ENCODE measurements at places on chromosomes 2 and 18.

DNA sequence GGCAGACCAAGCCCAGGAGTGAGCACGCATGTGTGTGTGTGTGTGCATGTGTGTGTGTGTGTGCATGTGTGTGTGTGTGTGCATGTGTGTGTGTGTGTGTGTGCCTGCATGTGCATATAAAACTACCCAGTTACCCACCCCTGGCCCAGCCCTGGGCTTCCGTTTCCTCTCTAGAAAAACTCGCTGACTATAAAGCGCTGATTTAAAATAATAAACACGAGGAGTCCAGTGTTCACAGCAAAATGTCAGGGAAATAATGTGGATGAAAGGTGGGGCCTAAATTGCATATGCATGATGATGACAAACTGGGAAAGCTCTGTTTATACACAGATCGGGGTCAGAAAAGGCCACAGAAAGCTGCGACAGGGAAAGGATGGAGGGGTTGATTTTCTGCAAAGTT, 7.5 kb downstream of the ADCY3 start:
- no peak for DNase-seq

GRCh38 chr2:9329497-9329896, 93.8 kb downstream of the ITGB1BP1 start:
- no peak for DNase-seq

DNA sequence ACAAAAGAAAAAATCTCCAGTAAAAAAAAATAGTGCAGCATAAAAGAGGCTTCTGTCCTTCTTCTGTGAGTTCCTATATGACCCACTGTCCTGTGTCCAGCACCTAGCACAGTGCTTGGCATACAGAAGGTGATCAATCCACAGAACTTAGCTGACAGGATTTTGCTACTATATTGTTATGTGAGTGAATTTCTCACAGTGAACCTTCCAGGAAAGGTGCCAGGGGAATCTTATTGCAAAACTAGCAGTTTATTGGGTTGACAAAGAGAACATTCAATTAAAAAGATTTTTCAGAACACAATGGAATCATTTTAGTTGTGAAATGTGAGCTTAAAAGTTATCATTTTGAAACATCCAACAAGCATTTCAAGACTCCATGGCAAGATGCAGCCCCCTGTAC, 12.4 kb upstream of the TRIB2 start:
- DNase-seq, result no peak

DNA sequence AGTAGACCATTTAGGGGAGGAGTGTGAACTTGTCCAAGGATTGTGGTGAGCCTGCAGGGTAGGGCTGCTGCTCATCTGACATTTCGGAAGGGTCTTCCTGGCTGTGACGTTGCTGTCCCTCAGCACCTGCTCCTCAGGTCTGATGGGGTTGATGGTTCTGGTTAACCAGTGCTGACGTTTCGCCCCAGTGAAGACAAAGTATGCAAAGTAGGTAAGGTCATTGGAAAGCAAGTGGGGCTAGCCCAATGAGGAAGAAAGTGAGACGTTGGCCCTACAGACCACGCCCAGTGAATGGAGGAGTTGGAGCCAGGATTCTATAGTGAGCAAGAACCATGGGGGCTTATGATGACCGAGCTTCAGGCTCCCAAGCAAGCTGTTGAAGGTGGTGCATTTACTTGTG, 33.4 kb upstream of the ZNF396 start:
- DNase-seq, result no peak

DNA sequence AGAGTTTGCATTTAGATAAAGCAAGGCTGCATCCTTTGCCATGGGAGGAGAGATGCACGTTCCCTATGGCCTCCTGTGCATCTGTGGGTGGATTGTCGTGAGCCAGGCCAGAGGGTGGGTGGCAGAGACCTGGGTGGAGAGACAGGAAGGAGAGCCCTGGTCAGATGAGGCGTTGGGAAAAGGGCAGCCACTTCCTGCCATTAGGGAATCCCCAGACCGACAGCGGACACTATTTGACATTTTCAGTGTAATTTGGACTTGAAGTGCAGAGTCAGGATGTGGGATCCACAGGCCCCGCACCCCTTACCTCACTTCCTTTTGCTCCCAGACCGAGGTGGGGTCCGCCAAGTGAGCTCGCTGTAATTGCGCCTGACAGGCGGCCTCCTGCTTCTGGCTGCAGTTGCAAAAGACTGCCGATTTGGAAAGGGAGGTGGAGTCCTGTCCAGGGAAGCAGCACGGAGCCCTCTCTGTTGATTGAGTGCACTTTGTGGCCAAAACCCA, 150.0 kb downstream of the DYSF start:
- no peak for DNase-seq

DNA sequence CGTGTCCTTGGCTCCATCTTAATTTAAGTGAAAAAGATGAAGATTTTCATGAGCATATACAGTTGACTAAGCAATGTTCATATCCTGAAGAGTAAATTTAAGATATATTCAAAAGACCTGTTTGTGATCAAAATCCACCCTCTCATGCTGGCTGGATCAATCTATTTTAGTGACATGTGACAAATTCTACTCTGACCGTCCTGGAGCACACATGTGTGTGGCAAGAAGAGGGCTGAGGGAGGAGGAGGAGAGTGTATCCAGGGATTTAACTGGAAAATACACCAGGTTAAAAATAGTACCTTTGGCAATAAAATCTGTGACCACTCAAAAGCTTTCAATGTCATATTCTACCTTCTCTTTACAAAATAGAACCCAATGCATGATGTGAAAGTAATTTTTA, 228.7 kb downstream of the PID1 start:
- no peak for DNase-seq

DNA sequence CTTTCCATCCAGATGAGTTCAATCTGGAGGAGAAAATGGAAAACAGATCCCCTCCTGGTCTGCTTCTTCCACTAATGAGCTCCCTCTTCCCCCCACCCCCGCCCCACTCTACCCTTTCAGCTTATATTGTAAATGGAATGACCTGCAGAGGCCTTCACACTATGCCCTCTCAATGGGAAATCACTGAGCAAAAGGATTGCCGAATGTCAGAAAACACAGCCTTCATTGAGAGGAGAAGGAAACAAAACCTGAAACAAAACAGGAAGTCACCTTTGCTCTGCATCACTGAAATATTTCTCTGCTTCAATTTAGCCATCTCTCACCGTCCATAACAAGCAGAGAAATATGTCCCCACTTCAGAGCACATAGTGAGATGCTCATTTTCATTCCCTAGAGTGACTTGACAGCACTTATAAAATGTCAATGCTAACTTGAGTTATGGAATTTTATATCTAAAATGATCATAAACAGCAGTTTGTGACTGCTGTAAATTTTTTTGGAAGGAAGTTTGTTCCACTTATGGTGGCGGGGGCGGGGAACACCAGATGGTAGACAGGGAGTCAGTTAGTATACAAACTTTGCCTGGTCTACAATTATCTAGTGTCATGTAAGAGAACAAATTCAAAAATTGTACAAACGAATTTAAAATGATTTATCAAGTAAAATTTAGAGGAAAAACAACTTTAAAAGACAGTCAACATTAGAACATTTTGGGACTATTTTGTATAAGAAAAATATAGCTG, 1.8 kb upstream of the FRZB start:
- DNase-seq, result no peak

DNA sequence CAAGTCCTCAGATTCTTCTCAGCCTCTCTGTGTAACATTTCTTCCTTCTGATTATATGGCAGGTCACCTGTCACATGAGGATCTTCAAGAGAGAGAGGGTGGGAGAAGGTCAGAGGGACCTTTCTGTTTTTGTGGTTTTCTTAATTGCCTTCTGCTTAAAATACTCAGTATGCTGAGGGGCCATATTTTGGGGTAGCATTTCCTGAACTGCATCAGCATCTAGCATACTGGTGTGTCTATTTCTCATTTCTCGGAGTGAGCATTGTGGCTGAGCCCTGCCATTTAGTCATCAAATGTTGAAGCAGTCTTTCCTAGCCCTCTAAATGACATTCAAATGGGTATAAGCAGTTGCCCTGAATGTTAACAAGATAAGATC, 162.7 kb downstream of the MYO3B start:
- no peak for DNase-seq

DNA sequence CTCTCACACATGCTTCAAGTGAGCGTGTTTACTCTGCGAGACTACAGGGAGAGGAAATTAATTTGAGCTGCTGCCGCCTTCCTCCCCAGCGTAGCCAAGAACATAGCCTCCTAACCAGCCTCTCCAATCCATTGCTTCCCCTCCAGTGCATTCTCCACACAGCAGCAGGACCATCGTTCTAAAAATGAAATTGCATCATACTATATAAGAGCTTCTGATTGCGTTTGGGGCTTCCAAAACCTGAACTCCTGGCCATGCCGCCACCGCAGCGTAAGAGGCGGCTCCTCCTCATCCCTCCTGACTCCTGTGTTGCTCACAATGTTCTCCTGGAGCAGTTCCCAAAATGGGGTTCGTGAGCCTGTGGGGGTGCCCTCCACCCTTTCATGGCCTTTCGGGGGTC, 142.1 kb downstream of the MYT1L start:
- peak; percentile 39 for DNase-seq

DNA sequence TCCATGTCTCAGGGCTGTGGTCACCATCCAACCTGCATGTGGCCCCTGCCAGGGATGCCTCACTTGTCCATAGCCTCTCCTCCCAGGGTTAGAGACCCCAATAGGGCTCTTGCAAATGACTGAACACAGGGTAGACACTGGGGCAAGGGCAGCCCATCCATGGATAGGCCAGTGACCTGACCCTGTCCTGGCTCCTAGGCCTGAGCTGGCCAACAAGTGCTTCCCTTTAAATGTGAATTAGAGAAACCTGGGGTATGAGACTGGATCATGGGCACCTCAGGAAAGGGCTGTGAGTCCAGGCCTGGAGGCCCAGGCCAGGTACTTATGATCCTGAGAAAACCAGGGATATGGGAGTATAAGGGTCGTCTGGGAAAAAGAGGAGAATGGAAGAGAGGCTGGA, 64.5 kb downstream of the COPS8 start:
- no peak for DNase-seq

- DNase-seq, result no peak
Measured at GRCh38 chr18:32896776-32897547, 124.1 kb upstream of the KLHL14 start.

- no peak for DNase-seq
Measured at GRCh38 chr2:136118819-136119716, 1.1 kb upstream of the CXCR4 start.

DNA sequence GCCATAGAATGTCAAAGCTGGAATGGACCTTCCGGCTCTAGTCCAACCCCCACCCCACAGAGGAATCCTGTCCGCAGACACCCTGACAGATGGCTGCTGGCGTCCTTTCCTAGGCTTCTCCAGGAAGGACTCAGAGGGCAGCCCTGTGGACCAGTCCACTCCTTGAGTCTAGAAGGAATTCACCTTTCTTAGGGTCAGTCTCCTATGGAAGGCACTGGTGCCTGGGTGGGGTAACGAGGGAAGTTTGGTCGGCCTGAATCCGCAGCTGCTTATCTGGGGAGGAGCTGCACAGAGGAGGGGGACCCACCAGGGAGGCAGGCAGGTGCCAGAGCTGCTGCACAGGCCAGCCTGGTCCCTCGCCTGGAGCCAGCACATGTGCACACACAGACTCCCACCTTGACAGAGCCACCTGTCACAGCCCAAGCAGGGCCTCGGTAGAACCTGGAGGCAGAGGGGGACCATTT, 2.5 kb downstream of the DNMT3A start:
- no peak for DNase-seq

DNA sequence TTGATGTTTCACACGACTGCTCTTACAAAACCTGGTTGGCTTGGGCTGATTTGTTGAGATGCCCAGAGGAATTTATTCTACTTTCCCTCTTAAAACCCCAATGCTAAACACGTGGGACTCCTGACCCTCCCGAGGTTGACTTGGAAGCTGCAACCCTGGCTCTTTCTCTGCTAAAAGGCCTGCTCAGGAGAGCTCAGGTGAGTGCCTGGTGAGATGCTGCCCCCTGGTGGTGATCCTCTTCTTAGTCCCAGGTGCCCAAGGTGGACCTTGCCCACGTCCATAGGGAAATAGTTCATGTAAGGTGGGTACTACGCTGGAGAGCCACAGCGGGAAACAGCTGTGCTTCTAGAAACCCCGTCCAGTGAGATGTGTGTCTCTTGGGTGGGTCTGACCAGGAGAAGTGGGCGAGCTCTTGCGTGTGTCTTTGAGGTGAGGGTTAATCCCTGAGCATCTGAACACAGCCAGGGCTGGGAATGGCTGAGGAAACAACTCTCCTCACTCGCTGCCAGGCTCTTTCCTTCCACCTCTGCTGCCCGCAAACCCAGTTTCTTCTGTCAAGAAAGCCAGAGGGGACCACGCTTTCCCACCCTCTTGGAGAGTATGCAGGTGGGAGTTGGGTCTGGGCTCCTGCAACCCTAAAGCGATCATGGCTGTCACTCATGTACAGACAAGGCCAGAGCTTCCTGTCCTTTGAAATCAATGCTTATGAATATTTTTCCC, 25.5 kb upstream of the PXDN start:
- peak; percentile 45 for DNase-seq

DNA sequence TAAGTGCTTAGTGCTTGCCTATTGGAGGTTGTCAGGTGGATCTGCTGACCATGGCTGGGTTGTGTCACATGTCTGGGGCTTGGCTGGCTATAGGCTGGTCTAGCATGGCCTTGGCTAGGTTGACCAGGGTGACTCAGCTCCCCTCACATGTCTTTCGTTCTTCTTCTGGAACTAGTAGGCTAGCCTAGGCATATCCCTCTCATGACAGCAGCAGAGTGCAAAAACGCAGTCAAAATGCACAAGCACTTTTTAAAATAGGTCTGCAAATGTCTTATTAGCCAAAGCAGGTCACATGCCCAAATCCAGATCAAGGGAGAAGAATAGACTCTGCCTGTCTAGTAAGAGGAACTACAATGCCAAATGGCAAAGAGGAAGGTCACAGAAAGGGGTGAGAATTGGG, 179.7 kb upstream of the ACVR2A start:
- no peak for DNase-seq

DNA sequence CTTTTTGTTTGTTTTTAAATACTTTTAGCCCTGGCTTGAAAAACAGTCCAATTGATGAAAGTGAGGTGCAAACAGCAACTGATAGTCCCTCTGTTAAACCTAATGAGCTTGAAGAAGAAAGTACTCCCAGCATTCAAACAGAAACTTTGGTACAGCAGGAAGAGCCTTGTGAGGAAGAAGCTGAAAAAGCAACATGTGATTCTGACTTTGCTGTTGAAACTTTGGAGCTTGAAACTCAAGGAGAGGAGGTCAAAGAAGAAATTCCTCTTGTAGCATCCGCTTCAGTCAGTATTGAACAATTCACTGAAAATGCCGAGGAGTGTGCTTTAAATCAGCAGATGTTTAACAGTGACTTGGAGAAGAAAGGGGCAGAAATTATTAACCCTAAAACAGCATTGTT, 30.6 kb upstream of the DYSF start:
- no peak for DNase-seq

GRCh38 chr2:203690441-203691047, 15.9 kb upstream of the CD28 start:
- DNase-seq, result no peak
